ENCODE measurements at places on chromosomes 13 and 19.

- no peak for DNase-seq
These were observed 44.6 kb upstream of the GPR183 start for GRCh38 chr13:99351772-99352171.

GRCh38 chr13:80082396-80083080 lies 258.4 kb downstream of the SPRY2 start:
- DNase-seq: no peak

DNA sequence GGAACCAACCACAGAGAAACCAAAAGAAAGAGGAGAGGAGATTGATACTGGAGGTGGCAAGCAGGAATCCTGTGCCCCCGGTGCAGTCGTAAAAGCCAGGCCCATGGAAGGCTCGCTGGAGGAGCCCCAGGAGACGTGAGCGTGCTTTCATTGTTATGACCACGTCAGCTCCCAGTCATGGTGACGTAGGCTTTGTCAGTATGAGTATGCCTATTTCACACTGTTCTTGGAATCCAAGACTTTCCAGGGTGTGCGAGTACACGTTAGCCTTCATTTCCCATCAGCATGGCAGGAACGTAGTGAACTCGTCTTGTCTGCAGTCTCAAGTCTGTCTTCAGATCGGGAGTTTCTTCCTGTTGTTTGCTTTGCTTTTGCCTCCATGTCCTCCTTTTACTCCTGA lies 15.4 kb upstream of the CHAMP1 start:
- DNase-seq: no peak

DNA sequence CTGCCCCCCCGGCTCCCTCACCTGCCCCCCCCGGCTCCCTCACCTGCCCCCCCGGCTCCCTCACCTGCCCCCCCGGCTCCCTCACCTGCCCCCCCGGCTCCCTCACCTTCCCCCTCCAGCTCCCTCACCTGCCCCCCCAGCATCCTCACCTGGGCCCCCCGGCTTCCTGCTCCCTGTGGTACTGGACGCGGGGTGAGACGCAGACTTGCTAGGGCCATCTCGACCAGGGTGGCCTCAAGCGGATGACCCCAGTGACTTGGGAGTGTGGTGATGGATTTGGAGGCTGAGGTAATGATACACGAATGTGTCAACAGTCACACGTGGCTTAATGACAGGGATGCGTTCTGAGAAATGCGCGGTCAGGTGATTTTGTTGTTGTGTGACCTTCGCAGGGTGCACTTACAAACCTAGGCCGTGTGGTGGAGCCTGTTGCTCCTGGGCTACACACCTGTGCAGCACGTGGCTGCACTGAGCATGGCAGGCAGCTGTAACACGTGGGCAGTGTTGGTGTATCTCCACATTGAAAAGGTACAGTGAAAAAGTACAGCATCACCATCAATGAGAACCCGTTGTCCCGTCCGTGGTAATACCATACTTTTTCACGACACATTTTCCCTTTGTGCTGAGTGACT lies 197.8 kb downstream of the TEX29 start:
- DNase-seq: no peak
